Activated CD4-positive, CD25-positive, alpha-beta regulatory T cell (primary cell): ENCODE measurements at places on chromosomes 11 and 22.

DNA sequence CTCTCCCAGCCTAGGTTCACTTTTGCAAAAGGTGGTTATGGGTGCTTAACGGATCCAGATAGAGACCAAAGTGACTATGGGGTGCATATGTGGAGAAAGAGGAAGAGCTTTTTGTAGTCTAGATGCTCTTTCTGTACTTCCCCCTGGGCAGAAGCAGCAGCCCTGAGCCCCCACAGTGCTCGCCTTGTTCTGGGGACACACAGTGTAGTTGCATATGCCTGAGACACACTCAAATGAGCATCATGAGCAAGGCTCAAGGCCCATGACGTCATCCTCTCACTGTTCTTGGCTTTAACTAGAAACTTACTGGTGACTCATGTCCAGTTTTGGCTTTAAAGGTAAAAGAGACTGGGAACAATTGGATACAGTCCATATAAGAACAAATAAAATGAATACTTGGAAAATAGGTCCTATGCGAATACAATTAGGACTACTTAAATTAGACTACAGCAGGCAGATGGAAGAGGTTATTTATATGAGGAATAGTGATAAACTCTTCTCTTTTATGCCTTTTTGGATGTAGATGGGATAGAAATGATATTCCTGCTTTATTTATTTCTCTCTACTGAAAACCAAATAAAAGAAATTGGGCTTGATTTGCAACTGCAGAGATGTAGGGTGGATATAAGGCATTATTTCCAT is 20.1 kb upstream of the PEX26 start:
- DNase-seq, result no peak

DNA sequence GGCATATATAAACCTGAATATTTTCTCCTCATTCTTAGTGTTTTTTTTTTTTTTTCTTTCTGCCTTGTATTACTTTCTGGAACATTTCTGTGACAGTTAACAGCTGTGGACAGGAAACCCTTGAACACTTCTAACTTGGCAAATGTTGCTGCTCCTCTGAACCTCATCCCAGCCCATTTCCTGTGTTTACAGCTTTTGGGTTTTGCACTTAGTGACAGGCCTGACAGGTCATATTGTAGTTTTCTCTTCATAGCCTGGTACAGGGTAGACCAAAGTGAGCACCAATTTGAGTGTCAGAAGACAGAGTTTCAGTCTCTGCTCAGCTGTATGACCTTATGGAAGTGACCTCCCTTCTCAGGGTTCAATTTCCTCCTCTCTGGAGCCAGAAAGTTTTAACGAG is 91.6 kb downstream of the STIM1 start:
- DNase-seq, result no peak

- no peak for DNase-seq
Observed at GRCh38 chr11:114076921-114077331, 17.4 kb downstream of the ZBTB16 start.

DNA sequence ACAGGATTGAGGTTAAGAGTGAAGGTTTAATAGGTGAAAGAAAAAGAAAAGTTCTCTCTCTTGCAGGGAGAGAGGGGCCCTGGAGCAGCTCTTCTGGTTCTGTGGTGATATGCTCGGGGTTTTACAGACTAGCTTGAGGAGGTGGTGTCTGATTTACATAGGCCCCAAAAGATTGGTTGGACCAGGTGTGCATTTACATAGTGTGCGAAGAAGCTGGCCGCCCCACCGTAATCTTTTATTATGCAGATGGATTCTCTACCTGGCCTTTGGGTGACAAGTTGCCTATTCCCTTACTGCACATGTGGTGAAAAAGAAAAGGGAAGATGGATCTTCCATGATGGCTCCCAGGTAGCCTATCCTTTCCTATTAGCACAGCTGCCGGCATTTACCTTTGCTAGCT is 219.9 kb upstream of the GRIA4 start:
- no peak for DNase-seq

GRCh38 chr11:11456866-11457265 is 103.8 kb upstream of the CSNK2A3 start:
- no peak for DNase-seq
